ENCODE measurements at places on chromosomes 2 and 18. TPM values are rescaled to one million over a fixed set of nuclear protein-coding genes. Genes with fewer than 3 reads are reported as not detected.

The CHN1 gene
- total RNA-seq: 0.61 TPM

DNA sequence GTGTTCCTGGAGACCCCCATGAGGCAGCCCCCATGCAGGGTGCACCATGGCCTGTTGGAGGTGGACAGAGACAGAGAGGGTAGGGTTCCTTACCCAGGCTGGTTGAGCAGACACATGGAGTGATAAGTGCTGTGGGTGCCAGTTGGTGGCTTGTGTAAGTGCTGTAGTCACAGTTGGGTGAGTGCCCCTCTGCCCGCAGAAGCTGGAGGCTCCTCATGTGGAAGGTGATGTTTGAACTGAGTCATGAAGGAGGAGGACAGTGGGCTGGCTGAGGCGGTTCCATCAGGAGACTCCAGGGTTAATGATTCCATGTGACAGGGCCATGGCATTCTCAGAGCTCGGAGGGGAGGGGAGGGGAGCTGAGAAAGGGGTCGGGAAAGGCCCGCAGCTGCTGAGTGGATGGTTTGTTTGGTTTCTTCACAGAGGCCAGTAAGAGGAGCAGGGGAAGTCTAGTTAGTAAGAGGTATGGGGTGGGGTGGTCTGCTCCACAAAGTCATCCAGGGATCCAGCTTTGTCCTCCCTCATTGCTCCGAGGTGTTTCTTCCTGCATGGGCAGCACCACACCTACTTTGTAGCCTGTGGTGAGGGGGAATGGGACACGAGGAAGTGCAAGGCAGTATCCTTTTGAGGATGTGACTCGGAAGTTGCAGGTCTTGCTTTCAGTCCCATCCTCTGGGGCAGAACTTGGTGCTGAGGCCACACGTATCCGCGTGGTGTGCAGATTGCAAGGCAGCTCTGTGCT is 13.6 kb downstream of the IMPA2 start:
- no peak overlapping the region for H3K4me3 ChIP-seq
- peaks cover 9% of the 10 kb centered on the region for H3K4me1 ChIP-seq
- no peaks in the 10 kb centered on the region for H3K27me3 ChIP-seq
- H3K27ac ChIP-seq: no peak overlapping the region
- no peak for DNase-seq
- no peaks in the 10 kb centered on the region for H3K36me3 ChIP-seq

DNA sequence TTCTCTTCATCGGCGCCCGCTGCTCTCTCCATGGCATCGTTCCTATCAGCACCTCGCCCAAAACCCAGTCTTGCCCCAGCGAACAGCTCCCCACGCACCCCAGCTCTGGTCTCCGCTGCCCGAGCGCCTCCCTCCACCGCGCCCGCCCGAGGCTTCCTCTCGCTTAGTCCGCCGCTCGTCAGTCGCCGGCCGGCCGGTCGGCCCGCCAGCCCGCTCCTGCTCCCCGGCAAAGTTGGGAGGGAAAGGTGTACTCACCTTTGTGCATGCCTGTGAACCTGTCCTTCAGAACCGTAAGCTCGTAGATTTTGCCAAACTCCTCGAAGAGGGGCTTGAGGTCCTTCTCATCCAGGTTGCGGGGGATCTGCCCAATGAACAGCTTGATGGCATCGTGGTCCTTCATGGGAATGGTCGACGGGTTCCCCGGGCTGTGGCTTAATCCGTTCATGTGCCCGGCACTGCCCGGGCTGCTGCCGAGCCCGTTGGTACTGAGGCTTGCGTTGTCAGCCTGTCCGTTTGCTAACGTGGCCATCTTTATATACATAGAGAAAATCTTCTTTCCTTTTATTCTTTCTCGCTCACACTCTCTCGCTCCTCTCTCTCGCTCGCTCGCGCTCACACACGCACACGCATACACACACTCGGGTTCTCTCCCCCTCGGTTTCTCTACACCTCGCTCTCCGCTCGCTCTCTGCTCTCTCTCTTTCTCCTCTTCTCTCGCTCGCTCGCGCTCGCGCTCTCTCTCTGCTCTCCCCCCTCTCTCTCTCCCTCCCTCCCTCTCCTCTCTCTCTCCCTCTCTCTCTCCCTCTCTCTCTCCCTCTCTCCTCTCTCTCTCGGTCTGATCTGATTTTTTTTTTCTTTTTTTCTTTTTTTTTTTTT is at the start of gene CELF4:
Gene CELF4, minus strand, starts transcription at position 698 of the 876 bp plus-strand sequence.
- no peaks in the 10 kb centered on the region for H3K36me3 ChIP-seq
- H3K4me1 ChIP-seq: peaks cover 22% of the 10 kb centered on the region
- H3K27ac ChIP-seq: no peak within 1 kb of the TSS

The RAB10 gene
- total RNA-seq: 94.6 TPM

- no peaks in the 10 kb centered on the region for H3K36me3 ChIP-seq
- no peak for DNase-seq
- H3K27me3 ChIP-seq: no peaks in the 10 kb centered on the region
- no peak overlapping the region for H3K4me3 ChIP-seq
- H3K4me1 ChIP-seq: no peaks in the 10 kb centered on the region
Observed at GRCh38 chr2:139237023-139237422, 456.8 kb upstream of the NXPH2 start.

- DNase-seq: no peak
- no peaks in the 10 kb centered on the region for H3K36me3 ChIP-seq
- H3K4me3 ChIP-seq: no peak overlapping the region
- peaks cover 8% of the 10 kb centered on the region for H3K4me1 ChIP-seq
- no peaks in the 10 kb centered on the region for H3K27me3 ChIP-seq
Observed at GRCh38 chr2:61705625-61706024, 148.2 kb downstream of the FAM161A start.
